ENCODE measurements at places on chromosomes 16 and 17.

GRCh38 chr16:88538366-88539060 lies 31.7 kb upstream of the ZC3H18 start:
- DNase-seq = no peak

DNA sequence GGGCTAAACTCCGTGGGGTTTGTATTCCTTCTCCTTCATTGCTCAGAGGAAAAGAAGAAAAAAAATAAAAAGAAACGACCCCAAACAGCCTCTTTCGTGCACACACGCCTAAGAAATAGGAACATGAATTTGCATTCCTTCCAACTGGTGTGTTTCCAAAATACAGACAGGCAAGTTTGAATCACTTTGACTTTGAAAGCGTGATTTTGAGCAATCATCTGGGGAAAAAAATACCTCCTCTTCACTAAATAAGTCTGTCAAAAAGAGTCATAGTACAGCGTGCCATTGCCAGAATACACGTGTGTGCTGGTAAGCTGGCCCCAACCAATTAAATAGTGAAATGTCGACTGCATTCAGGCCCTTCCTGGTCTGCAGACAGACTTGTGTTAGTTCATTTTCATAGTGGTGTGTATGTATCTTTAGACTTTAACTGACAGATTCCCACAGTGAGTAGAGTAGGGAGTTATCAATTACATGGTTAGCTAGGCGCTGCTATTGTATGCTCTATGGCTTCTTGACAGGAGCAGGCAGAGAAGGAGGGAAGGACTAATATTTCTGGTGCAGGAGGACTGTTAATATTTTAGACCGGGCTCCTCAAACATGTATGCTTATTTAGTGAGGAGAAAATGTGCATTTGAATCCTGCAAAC lies 618.3 kb downstream of the MAF start:
- DNase-seq = no peak

- DNase-seq = no peak
These were observed 129.1 kb downstream of the AIPL1 start for GRCh38 chr17:6305613-6306360.

DNA sequence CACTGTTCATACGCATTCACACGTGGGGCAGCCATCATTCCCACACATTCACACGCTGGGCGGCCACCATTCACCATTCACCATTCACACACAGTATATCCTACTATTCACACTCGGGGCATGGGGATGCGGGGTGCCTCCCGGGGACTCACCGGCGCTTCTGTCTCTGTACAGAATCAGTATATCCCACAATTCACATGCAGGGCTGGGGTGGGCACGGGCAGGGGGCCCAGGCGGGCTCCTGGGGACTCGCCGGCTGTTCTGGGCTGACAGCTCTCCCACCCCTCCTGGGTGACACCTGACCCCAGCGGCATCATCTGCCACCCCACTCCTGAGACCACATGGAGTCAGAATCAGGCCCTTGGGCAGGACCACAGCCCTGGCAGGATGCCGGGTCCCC lies 9.6 kb downstream of the NME3 start:
- DNase-seq = no peak

- peak; percentile 60 for DNase-seq
These were observed 5.0 kb upstream of the CACNG5 start for GRCh38 chr17:66829883-66830282.
